Psoas muscle (tissue), 8 donors: ENCODE measurements at places on chromosomes 2 and 18. TPM values are rescaled to one million over a fixed set of nuclear protein-coding genes. Genes with fewer than 3 reads are reported as not detected.

- no peak overlapping the region for H3K27ac ChIP-seq
- no peak for DNase-seq
- H3K4me1 ChIP-seq: no peaks in the 10 kb centered on the region
- no peak overlapping the region for H3K4me3 ChIP-seq
These were observed 69.2 kb downstream of the EHBP1 start for GRCh38 chr2:62774555-62775366.

DNA sequence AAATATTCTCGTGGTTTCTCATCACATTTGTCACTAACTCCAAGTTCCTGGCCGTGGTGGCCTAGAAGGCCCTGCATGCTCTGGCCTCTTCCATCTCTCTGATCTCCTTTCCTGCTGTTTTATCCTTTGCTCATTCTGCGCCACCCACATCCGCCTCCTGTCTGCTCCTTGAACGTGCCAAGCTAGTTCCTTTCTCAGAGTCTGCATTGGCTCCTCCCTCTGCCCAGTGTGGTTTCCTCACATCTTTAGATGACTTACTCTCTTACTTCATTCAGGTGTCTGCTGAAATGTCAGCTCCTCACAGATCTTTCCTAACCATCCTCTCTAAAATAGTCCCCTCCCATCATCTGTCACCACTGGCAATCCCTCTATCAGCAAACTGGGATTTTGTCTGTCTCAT is 158.6 kb upstream of the RBMS1 start:
- no peak overlapping the region for H3K4me3 ChIP-seq
- no peak overlapping the region for H3K27ac ChIP-seq
- no peaks in the 10 kb centered on the region for H3K27me3 ChIP-seq

GRCh38 chr2:223641082-223641481 is 38.9 kb upstream of the SCG2 start:
- no peak overlapping the region for H3K27ac ChIP-seq
- H3K36me3 ChIP-seq: no peaks in the 10 kb centered on the region
- no peaks in the 10 kb centered on the region for H3K4me1 ChIP-seq
- DNase-seq: no peak
- H3K27me3 ChIP-seq: no peaks in the 10 kb centered on the region
- no peak overlapping the region for H3K4me3 ChIP-seq

- H3K27me3 ChIP-seq: no peaks in the 10 kb centered on the region
- no peak for DNase-seq
- H3K4me1 ChIP-seq: no peaks in the 10 kb centered on the region
- H3K4me3 ChIP-seq: no peak overlapping the region
- no peak overlapping the region for H3K27ac ChIP-seq
- no peaks in the 10 kb centered on the region for H3K36me3 ChIP-seq
These were observed 39.1 kb downstream of the PLEK start for GRCh38 chr2:68404164-68404563.

DNA sequence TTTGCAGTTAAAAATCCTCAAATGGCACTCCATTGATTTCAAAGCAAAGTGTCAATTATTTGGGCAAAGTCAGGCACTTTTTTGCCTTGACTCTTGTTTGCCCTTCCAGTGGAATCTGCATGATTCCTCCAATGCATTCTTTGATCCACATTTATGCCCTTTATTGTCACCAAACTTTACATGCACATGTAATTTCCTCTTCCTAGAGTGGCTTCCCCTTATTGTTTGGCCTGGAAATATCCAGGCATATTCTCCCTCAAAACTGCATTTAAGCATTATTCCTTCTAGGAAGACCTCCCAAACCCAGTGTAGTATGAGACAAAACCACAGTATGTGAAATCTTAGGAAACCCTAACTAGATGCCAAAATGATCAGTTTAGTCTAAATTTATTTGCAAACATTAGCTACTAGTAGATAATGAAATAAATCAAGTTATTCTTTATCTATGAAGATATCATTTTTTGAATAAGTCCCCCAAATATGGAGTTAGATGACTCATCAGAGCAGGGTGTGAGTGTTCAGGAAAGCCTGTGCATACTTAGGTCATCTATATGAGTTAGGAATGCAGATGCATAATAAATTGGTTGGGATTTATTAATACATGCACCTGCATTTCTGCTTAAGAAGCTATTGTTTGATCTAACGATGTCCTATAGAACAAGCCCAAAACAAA is 433.3 kb upstream of the TCF4 start:
- H3K4me1 ChIP-seq: no peaks in the 10 kb centered on the region
- no peak overlapping the region for H3K4me3 ChIP-seq
- DNase-seq: no peak
- H3K36me3 ChIP-seq: no peaks in the 10 kb centered on the region

GRCh38 chr2:228426502-228427216 is 245.2 kb upstream of the SPHKAP start:
- H3K4me3 ChIP-seq: no peak overlapping the region
- no peaks in the 10 kb centered on the region for H3K4me1 ChIP-seq
- H3K36me3 ChIP-seq: no peaks in the 10 kb centered on the region
- no peak overlapping the region for H3K27ac ChIP-seq

- H3K27me3 ChIP-seq: no peaks in the 10 kb centered on the region
- H3K4me1 ChIP-seq: no peaks in the 10 kb centered on the region
- H3K27ac ChIP-seq: no peak overlapping the region
- no peak overlapping the region for H3K4me3 ChIP-seq
- no peak for DNase-seq
These were observed 154.5 kb upstream of the RBMS1 start for GRCh38 chr2:160647967-160648685.

DNA sequence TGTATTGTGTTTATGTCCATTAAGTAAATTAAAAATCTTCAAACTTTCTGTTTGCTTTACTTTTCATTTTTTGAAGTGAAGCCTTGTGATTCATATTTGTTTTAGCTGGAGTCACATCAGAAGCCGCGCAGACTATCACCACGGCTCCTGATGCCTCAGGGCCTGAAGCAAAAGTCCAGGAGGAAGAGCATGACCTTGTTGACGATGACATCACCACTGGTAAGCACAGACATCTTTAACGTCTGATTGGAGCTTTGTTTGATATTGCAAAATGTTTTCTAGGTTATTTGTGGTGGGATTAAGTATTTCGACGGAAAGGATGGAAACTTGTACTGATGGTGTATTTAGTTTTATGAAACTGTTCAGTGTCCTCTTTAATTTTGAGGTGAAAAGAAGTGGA is 164.8 kb downstream of the WDR7 start:
- DNase-seq: no peak

The COL6A3 gene
- polyA plus RNA-seq: 23.2 TPM

The CTNNA2 gene
- polyA plus RNA-seq: 0.03 TPM

The MC5R gene
- polyA plus RNA-seq: not detected
